ENCODE measurements at places on chromosomes 1 and 21.

- H3K36me3 ChIP-seq, result no peaks in the 10 kb centered on the region
- peak; percentile 77 for DNase-seq
- peak overlapping the region; percentile 40 for H3K4me3 ChIP-seq
- H3K27ac ChIP-seq, result no peak overlapping the region
- H3K27me3 ChIP-seq, result peaks cover 96% of the 10 kb centered on the region
These were observed 575 bp downstream of the TRIM67 start for GRCh38 chr1:231162297-231162969.

- no peak overlapping the region for H3K27ac ChIP-seq
- no peaks in the 10 kb centered on the region for H3K36me3 ChIP-seq
- H3K4me1 ChIP-seq, result peaks cover 6% of the 10 kb centered on the region
These were observed 182.5 kb downstream of the ZC3H11B start for GRCh38 chr1:219430419-219430818.

GRCh38 chr1:11882814-11883538, 24.2 kb upstream of the NPPB start:
- H3K27ac ChIP-seq, result peak overlapping the region; percentile 88
- H3K4me1 ChIP-seq, result peaks cover 72% of the 10 kb centered on the region
- no peak overlapping the region for H3K4me3 ChIP-seq

GRCh38 chr1:20633190-20634064, at the start of gene PINK1:
TSS of gene PINK1 (plus strand) at chr1:20633458. CDS start at chr1:20633549, 91 bp downstream.
- H3K4me3 ChIP-seq, result peak within 1 kb of the TSS; percentile 94
- DNase-seq, result peak; percentile 77
- H3K27ac ChIP-seq, result peak within 1 kb of the TSS; percentile 97
- no peaks in the 10 kb centered on the region for H3K36me3 ChIP-seq
